NCI-H187 treated with DMSO at 0.1 percent for 48 hours (cell line): ENCODE measurements at places on chromosomes 3 and 15.

DNA sequence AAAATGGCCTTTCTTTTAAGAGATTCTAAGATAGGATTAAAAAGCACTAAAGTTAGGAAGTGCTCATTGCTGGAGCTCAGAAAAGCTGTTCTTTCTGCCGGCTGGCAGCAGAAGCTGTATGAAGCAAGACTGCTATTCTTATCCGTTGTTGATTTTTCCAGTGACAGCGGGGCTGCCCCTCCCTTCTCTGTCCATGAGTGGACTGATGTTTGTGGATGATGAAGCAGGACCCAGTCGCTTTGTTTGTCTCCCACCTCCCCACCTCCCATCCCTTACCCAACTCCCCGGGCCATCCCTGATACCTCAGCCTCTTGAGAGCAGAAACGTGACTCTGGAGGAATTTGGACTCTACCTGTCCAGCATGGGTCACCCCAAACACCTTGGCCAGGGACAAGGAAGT is 10.3 kb upstream of the MUSTN1 start:
- no peak for DNase-seq

DNA sequence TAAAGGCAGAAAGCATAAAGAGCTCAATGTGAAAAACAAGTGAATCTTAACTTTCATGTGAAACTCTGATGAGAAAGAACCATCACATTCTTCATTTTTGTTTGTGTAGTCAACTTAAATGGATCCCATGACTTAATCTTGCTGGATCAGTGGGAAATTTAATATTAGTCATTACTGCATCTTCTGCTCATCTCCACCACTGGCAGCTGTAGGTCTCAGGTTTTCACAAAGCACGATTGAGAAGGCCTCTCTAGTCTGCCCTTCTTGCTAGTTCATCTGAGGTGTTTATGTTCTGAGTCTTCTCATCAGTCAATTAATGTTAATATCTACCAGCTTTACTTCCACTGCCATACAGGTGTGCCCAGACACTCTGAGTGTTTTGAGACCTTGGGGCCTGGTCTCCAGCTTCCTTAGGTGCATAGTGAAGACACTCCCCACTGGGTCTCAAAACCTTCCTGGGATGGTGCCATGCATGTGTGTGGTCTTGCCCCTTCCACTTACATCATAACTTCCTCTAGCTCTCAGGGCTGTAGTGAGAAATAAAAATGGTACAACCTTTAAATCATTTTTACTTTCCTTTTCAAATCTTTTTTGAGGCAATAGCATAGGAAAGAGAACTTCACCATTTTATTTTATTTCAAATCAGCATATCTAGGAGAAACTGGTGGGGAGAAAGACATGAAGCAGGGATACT is 421.6 kb upstream of the CBLB start:
- no peak for DNase-seq

DNA sequence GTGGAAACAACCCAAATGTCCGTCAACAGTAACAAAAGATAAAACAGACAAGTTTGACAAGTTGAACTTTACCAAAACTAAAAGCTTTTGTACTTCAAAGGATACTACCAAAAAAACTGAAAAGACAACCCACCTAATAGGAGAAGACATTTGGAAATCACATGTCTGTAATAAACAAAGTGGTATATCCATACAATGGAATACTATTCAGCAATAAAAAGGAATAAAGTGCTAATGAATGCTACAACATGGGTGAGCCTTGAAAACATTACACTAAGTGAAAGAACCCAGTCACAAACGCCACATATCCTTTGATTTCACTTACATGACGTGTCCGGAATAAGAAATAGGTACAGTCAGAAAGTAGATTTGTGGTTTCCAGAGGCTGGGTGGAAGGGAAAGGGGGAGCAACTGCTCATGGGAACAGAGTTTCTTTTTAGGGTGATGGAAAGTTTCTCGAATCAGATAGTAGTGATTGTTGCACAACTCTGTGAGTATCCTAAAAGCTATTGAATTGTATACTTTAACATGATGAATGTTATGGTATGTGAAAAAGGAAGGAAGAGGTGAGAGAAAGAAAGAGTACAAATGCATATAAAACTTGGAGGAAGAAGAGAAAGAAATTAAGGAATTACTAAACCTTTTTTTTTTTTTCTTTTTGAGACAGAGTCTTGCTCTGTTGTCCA is 72.7 kb upstream of the ABHD2 start:
- DNase-seq, result no peak

DNA sequence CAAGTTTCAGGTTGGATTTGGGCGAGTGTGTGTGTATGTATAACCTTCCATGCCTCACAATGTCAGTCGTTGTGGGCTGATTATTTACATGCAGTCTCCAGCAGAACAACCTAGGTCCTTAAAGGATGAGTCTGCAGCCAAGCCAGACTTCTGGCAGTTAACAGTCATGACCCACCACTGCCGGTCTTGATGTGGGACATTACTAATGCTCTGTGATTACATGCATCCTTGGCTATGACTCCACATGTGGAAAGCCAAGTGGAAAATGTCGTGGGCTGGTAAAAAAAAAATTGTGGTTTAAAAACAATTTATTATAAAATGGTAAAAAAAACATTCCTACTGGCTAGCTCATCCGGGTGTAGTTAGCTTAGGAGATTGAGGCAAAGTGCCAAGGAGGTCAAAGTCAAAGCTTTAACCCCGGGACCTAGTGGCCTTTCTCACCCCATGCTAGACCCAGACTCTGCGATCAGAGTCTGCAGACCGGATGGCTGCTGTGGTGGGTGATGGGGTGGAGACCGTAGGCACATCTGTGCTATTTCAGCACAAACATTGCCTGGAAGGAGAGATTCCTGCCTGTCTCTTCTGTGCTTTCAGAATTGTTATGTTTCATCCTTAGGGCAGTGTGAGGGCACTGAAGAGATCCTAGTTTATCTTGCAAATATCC is 6.8 kb downstream of the RARRES1 start:
- no peak for DNase-seq

GRCh38 chr15:61582092-61582491 is 353.0 kb upstream of the RORA start:
- DNase-seq, result no peak

GRCh38 chr15:82301296-82302016 is 38.8 kb downstream of the SAXO2 start:
- DNase-seq, result no peak

DNA sequence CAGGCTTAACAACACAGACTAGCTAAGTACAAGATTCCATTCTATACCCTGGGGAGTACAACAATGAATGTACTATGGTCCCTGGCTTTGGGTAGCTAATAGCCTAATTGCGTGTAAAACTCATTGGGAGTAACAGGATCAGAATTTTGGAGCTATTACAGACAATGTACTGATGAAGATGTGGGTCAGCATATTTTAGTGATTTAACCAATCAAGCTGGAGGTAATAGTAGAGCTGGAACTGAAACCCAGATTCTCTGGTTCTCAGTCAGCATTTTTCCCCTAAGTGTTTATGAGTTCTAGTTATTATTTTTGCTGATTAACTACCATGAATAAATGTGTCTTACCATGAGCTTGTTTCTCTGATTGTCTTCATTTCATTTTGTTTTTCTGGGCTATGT is 578.7 kb downstream of the NLGN1 start:
- no peak for DNase-seq

- no peak for DNase-seq
Measured at GRCh38 chr15:35701402-35702046, 155.6 kb upstream of the DPH6 start.

- DNase-seq, result no peak
Measured at GRCh38 chr3:99474776-99475175, 163.6 kb upstream of the COL8A1 start.

DNA sequence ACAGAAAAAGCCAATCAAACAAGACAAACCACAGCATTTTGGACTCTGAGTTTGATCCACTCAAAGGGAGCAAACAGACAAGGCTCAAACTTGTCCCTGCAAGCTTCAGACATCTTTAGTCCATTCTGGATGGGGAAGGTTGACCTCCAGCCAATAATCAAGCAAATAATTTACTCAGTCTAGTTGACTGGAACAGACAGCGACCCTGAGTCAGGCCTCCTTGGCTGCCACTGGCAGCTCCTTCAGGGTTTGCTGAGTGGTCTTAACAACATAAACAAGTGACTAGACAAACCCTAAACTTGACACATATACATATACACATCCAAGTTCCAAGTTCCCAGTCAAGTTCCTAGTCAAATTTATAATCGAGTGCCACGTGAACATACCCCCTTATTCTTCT is 313.9 kb downstream of the POLQ start:
- DNase-seq, result no peak

GRCh38 chr3:177300039-177300833 is 103.0 kb upstream of the TBL1XR1 start:
- DNase-seq, result no peak

DNA sequence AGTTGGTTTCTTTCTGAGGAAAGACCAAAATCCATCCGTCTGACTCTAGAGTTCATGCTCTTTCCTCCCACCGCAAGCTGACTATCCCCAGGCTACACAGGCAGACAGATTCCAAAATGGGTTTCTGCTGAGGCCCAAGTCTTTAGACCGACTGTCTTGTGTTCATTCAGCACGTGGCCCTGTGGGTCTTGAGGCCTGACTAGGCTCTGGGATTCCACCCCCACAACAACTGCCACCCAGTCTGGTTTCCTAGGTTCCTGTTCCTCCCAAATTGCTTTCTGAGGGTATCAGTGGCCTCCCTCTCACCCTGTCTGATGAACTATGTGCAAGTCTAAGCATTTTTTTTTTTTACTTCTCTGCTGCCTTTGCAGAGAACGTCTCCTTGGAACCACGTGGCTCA is 67.7 kb downstream of the CYP19A1 start:
- no peak for DNase-seq

GRCh38 chr3:50203809-50204803 is 965 bp upstream of the SLC38A3 start:
- no peak for DNase-seq

DNA sequence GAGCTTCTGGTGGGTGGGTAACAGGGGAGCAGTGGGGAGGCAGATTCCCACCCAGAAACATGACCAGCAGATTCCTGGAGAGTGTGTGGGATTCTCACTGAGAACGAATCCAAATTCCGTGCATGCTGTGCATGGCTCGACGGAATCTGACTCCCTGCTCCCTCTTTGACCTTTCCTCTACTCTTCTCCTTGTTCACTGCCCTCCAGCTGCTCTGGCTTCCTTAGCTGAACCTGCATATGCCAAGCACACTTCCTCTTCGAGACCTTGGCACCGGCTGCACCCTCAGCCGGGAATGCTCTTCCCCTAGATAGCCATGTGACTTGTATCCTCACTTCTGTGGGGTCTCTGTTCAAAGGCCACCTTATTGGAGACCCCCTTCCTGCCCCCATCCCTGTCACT is 6.3 kb downstream of the INSYN1 start:
- DNase-seq, result no peak

DNA sequence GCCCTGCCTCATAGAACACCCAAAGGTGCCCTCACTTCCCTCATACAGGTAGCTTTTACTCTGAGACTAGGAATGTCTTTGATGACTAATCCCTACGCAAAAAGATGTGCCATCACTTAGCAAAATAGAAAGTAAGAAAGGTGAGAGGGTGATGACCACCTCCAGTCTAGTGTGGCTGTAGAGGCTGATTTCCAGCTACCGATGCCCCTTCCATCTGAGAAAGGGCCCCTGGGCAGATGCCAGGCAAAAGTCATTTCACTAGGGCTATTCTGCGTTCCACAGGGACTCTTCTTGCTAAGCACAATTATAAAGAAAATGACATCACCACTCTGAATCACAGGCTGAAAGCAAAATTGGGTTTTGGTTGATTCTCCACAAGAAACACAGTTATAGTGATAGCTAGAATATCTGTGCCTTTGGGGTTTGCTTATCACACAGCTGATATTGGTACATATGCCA is 77.4 kb downstream of the RBPMS2 start:
- DNase-seq, result no peak

- no peak for DNase-seq
Measured at GRCh38 chr15:23567921-23568320, 2.4 kb downstream of the MKRN3 start.

- no peak for DNase-seq
Measured at GRCh38 chr15:101028772-101029438, 109.7 kb downstream of the LRRK1 start.

DNA sequence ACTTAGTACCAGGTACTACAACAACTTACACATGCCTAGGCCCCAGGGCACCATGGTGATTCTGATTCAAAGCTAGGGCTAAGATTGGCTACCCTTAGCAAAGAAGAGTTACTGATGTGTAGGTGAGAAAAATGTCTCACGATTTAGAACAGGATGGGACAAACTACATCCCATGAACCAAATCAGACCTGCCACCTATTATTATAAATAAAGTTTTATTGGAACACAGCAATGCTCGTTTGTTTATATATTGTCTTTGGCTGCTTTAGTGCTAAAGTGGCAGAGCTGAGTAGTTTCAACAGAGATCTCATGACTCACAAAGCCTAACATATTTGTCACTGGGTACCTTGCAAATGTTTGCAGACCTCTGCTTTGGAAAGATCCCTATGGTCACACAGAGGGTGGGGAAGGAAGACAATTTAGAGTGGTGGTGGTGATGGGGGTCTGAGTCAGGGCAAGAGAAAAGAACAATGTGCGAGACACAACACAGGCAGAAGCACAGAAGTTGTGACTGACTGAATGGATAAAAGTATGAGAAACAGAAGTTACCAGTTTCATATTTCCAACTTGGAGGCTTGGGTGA is 770.6 kb upstream of the CFAP20DC start:
- no peak for DNase-seq

GRCh38 chr3:172100482-172100881 is 61.1 kb downstream of the FNDC3B start:
- no peak for DNase-seq

- no peak for DNase-seq
Measured at GRCh38 chr3:194139071-194139813, 3.3 kb downstream of the HES1 start.

- DNase-seq, result no peak
Measured at GRCh38 chr3:52145736-52146110, 8.5 kb downstream of the POC1A start.

DNA sequence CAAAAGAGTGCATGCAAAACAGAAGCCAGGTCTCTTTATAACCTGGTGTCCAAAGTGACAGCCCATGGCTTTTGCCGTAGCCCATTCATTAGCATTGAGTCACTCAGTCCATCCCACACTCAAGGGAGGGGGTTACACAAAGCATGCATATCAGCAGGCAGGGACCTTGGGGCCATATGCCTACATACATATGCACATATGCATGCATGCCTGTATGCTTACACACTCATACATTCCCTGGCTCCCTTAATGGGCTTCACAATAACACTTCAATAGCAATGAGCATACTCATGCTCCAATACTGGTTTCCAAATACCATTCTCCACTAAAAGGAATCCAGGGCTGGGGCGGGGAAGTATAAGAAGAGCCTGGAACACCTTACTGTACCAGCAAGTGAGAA is 22.0 kb downstream of the TRPM1 start:
- DNase-seq, result no peak

- DNase-seq, result no peak
Measured at GRCh38 chr15:77823736-77824135, 191.0 kb upstream of the LINGO1 start.

DNA sequence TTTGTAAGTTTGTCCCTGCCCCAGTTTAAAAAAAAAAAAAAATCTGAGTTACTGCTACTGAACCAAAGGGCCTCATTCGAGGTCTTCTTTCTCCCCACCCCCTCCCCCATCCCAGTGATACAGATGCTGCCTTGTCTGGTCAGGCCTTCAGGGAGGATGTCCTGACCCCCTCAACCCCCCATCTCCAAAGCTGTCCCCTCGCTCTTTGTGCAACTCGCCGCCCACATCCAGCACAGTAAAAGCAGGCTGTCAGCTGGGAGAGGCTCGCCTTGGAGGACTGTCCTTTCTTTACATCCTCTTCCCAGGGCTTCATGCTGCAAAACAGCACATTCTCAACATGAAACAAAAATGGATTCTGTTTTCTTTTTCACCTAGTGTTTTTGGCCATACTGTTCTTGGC is 133.4 kb downstream of the VGLL4 start:
- no peak for DNase-seq
